CD4-positive, alpha-beta T cell treated with Interleukin-4 for 1 hour (primary cell): ENCODE measurements at places on chromosomes 16 and 17.

GRCh38 chr17:6636616-6637457 lies 3.7 kb downstream of the KIAA0753 start:
- no peak for DNase-seq

DNA sequence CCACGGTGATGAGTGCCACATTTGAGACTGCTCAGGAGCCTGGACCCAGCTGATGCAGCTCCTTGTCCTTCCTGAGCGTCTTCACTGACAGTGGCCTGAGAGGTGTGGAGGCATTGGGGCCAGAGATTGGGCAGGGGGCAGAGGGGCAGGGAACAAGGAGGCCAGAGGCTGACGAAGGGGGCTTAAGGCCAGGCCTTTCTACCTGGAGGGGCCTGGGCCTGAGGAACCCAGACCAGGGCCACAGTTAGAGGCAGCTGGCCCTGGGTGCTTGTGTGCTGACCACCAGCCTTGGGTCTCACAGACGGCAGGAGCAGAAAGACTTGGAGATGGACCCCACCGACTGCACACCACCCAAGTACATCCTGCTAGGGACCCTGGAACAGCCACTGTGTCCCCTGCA lies 168.2 kb upstream of the ZNF267 start:
- DNase-seq = no peak

GRCh38 chr17:30920282-30920681 lies 1.5 kb upstream of the ADAP2 start:
- DNase-seq = no peak

DNA sequence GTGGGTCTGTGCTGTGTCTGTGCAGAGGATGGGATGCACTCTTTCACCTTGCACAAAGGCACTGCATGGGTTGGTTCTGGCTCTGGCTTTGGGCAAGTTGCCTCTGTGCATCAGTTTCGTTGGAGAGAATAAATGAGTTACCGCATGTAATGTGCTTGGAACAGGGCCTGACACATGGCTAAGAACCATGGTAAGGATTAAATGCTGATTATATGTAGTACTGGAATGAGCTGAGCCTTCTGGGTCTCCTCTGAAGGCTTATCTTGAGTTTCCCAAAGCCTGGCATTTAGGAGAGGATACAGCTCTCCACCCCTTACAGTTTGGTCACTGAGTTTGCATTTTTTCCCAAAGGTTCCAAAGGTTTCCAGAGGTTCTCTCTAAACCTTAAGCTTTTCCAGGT lies 69.1 kb downstream of the KSR1 start:
- DNase-seq = no peak

DNA sequence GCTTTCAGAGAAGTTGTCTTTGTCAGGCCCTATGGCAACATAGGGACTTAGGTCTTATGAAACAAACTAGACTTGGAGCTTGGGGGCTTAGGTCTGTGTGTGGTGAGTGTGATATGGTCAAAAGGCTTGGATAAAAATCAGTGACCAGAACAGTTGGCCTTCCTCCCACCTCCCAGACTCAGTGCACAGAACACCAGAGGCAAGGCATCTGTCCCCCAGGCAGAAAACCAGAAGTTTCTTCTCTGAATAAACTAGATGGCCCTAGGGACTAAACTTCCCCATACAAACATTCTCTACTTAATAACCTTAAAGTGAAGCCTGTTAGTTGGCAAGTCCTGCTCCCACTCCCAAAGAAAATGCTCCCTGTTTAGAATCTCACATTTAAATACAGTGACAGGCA lies 39.2 kb upstream of the PMFBP1 start:
- DNase-seq = no peak
